ENCODE measurements at places on chromosomes 12 and 14.

DNA sequence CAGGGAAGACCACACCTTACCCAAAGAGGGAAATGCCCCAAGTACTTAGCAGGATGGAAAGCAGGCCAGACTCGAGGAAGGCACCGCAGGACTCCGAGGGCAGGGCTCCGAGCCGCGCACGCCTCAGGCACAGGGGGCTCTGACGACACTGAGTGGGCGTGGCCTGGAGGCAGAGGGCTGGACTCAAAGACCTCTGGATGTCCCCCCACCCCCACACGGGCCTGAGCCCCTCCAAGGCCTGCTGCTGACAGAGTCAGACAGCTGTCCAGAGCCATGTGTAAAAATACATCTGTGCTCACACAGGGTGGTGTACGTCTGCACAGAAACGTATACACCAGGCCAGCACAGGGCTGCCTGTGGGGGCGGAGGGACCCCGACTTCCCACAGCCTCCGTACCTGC lies 1.4 kb downstream of the AKT1 start:
- no peak for DNase-seq

DNA sequence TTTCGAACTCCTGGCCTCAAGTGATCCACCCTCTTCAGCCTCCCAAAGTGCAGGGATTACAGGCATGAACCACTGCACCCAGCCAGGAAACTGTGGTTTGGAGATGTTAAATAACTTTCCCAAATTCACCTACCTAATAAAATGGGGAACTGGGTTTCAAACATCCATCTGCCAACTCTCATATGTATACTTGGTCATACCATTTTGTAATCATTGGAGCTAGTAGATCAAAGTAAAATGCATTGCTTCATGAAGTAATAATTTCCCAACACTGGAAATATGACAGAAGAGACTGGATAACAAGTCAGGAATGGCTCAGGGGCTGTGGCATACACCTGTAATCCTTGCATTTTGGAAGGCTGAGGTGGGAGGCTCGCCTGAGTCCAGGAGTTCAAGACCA lies 5.3 kb upstream of the HECTD1 start:
- DNase-seq, result no peak

- DNase-seq, result no peak
Observed at GRCh38 chr12:122909442-122910288, 13.7 kb upstream of the VPS37B start.

GRCh38 chr12:81759190-81760051 lies at the start of gene PPFIA2:
Gene PPFIA2, minus strand, starts transcription at chr12:81759350.
- DNase-seq, result no peak

DNA sequence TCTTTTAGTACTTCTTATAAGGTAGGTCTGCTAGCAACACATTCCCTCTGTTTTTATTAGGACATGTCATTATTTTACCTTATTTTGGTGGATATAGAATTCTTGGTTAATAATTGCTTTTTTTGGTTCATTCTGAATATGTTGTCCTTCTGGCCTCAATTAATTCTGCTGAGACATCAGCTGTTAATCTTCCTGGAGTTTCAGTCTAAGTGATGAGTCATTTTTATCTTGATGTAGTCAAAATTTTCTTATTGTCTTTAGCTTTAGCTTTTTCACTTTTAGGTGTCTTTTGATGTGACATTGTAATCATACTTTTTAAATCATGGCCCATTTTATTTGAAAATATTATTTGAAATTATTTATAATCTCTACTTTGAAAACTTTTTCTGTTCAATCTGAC lies 104.9 kb upstream of the PMCH start:
- DNase-seq, result no peak

- DNase-seq, result no peak
Observed at GRCh38 chr14:77498984-77499527, 440 bp upstream of the ISM2 start.

DNA sequence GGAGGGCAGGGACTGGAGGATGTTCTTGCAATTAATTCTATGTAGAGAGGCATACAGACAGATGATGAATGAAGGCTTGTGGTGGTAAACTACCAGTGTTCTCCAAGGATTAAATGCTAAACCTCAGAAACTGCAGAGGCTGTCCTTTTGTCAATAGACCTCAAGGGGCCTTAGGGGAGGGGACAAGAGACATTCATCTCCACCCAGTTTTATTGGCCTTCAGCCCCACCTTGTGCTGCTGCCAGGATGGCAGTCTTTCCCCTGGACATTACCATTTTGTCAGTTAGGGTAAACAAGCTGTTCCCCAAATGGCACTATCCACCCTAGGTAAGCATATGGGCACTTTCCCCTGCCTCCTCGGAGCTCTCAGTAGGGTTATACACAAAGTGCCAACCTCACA lies 4.9 kb upstream of the SMAGP start:
- DNase-seq, result no peak

DNA sequence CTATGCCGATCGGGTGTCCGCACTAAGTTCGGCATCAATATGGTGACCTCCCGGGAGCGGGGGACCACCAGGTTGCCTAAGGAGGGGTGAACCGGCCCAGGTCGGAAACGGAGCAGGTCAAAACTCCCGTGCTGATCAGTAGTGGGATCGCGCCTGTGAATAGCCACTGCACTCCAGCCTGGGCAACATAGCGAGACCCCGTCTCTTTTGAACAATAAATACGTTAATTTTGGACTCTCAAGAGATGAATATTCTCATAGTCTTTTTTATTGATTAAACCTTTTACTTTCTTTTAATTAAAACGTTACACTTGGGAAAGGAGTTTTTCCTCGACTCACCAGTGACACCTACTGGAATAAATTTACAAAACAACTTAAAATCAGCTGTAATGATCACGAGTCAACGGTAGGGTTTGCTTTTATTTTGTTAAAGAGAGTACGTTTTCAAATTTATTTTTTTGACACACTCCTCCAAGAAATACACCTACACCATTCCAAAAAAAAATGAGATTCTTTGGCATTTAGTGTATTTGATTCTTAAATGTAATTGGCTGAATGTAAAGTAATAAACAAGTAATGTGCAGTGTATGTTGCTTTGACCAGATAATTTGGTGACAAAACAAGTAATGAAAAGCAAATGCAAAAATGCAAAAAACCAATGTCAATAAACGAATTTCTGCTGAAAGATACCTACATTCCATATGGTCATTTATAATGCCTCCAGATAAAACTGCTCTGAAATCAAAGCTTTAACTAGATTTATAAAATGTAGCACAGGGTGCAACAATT lies 687 bp upstream of the RPS29 start:
- peak; percentile 72 for DNase-seq

- no peak for DNase-seq
Observed at GRCh38 chr14:102095231-102095870, 8.5 kb upstream of the HSP90AA1 start.

DNA sequence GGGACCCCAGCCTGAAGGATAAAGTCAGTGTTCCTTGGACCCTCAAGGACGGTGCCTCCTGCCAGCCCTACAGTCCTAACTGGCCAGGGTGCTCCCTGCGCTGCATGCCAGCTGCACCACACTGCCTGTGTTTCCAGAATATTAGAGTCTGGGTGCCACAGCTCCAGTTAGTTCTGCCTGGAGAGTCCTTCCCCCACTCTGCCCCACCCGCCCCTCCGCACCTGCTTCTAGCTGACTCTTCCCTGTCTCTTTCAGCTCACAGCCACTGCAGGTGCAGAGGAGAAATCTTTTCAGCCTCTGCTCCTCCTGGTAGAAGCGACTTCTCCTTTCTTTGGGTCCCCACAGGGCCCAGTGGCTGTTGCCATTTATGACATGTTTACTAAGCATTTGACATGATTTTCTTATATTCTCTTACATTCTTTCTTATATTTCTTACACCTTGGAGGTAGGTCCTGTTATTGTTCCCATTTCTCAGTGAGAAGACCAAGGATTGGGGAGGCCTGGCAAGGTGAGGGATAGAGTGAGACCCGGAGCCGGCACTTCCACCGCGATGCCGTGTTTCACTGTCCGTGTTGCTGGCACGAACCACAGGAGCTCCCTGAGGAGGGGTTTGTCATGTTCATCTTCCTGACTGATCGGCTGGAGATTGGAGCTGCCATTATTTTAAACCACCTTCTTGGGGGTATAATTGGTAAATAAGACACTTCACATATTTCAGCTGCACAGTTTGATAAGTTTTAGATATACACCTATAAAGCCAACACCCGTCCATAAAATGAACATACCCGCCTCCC lies 29.4 kb downstream of the SYNE3 start:
- peak; percentile 72 for DNase-seq

GRCh38 chr12:109781668-109782325 lies 51.4 kb downstream of the TRPV4 start:
- DNase-seq, result no peak

GRCh38 chr12:27545665-27546064 lies 21.7 kb downstream of the PPFIBP1 start:
- DNase-seq, result no peak

DNA sequence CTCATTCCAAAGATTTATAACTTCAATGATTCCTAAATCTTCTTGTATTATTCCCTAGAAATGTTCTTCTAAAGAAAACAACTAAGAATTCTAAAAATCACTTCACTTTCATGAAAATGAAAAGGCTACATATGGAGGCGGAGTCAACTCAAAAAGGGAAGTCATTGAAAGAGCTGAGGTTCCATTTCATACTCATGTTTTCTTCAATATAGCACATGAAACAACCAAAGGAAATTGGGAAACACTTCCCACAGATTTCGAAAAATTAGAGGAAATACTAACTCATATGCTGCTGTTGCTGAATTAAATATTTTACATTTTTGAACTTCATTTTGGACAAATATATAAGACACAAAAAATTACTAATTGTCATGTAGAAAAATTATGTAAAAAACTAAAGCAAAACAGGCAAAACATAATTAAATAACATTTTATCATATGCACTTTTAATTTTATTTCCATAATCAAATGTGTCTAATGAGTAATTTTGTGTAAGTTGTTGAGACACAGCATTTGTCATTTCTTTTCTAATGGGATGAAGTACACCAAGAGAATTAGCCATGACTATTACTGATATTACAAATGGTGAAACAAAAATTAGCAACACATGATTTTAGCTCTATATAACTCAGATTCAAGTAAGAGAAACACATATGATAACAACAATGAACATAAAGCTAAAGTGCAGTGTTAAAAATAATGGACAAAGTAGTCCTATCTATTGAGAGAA lies at the start of gene CD163:
Gene CD163 (minus strand): TSS at position 92 of the 730 bp plus-strand sequence. CDS start 87 bp downstream, at position 5.
- no peak for DNase-seq

DNA sequence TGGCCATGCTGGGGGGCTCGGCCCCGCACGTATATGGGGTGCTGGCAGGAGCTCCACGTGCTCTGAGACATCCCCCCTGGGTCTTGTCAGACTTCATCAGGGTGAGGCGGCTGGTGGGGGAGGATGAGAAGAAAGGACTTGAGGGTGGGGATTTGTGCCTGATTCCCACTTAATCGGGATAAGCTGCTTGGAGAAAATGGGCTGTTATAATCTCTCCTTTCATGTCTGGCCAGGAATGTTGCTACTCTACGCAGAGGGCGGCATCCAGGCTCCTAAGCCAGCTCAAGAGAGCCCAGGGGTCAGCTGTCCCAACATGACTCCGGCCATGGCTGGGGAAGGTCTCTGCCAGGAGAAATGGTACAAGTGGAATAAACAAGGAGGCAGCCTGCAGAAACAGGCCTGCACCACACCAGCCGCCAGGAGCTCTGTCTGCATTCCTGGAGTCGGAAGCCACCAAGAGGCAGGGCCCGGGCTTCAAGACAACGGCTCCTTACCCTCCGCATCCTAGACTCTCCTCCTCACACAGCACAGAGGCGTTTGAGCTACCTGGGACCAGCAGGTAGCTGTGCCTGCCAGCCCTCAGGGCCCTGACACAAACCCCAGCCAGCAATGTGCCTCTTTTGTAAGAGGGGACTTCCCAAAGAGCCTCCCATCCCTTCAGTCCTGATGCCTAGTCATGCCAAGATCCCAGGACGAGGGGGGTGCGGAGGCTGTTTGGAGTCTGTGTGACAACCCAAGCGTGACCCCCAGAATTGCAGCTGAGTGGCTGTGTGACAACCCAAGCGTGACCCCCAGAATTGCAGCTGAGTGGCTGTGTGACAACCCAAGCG lies 195.8 kb upstream of the DIO3 start:
- DNase-seq, result no peak
